ENCODE measurements at places on chromosomes 12 and 14.
A peak's percentile ranks its signal among the peaks of the same experiment; 100 is the strongest.

GRCh38 chr14:61528591-61529021, 166.7 kb upstream of the HIF1A start:
- DNase-seq: no peak

- peak; percentile 32 for DNase-seq
These were observed 7.4 kb downstream of the TCP11L2 start for GRCh38 chr12:106309671-106310505.

DNA sequence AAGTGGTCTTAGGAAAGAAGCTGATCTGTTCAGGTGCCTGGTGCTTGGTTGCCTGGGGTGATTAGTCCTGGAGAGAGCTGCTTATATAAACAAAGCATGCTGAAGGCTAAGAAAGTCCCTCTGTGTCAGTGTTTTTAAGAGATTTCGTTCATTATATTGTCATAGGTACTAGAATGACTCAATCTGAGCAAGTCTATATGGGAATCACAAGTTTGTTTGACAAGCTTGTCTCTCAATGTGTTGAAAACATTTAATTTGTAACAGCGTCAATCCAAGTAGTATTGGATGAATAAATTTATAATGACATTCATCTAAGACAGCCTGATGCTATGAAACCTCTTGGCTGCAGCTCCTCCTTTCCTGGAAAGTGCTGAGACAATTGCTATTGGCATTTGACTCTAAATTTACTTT, 256.3 kb downstream of the TMTC2 start:
- no peak for DNase-seq

- DNase-seq: no peak
These were observed 66.9 kb upstream of the CNOT2 start for GRCh38 chr12:70176290-70176689.

- DNase-seq: no peak
These were observed 23.5 kb upstream of the NOVA1 start for GRCh38 chr14:26621364-26621763.

DNA sequence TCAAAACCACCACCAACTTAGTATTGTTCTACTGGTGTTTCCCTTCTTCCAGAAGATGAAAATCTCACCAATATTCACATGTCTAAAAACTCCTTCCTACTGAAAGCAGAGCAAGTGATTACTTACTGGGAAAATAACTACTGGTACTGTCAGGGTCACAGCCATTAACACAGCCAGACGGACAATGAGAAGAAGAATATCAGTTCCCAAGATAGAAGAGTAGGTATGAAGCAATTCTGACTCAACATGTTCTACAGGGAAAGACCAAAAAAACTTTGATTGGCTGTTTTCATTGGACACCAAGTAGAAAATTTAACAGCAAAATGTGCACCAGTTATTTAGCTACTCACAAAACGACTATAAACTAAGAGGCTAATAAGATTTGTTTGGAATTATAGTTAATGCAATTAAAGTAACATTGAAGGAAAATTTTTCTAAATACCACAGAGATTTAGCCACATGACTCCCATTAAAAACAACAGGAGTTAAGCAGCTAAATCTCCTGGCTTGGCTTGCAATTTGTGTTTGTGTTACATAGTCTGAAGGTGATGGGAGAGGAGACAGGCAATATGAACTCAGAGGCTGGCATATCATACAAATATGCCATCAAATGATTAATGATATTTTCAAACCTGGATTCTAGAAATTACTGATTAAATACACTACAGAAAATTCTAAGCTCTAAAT, 9.5 kb downstream of the SLC38A2 start:
- no peak for DNase-seq

- no peak for DNase-seq
These were observed 102.1 kb downstream of the ARID2 start for GRCh38 chr12:45831590-45831989.

Data from RWPE1 (cell line).